Astrocyte of the spinal cord (primary cell): ENCODE measurements at places on chromosomes 4 and X.
A peak's percentile ranks its signal among the peaks of the same experiment; 100 is the strongest.

DNA sequence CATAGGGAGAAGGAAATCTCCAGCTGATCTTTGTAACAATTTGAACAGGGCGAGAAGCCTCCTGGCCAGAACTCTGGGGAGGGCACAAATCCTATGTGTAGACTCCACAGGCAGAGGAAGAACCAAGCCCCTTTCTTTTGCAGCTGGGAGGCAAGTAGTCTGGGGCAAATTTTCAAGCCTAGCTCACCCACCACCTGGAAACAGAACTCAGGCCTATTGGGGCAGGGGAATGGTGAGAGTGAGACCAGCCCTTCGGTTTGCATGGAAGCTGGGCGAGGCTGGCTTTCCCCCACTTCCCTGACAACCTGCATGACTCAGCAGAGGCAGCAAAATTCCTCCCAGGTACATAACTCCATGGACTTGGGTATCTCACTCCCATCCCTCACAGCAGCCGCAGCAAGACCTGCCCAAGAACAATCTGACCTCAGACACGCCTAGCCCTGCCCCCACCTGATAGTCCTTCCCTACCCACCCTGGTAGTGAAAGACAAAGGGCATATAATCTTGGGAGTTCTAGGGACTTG is 138.2 kb downstream of the EMCN start:
- no peak for DNase-seq

DNA sequence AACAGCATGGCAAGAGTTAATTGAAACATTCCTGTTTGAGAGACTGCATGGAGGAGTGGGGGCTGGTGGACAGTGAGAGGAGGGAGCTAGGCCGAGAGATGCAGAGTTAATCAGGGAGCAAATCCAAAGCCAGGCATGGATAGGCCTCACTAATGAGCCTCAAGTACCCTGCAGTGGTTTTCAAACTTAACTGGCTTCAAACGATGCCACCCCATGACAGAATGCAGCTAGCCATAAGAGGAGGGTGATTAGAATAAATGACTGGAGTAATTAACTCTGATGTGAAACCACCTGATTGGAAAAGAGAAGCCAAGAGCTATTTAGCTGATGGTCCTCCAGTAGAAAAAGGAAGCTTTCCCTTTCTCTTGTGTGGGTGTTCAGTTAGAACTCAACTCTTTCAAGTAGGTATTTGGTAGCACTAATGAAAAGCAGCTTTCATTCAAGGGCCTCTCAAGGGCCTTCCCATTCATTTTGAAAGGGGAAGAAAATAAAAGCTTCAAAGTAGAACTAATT is 215.4 kb upstream of the MAB21L2 start:
- DNase-seq, result no peak

GRCh38 chr4:111269439-111269838 is 646.6 kb upstream of the PITX2 start:
- no peak for DNase-seq

GRCh38 chr4:111066887-111067286 is 444.0 kb upstream of the PITX2 start:
- DNase-seq, result peak; percentile 42

- DNase-seq, result no peak
Observed at GRCh38 chr4:136457004-136457403, 1075.3 kb downstream of the PCDH18 start.

DNA sequence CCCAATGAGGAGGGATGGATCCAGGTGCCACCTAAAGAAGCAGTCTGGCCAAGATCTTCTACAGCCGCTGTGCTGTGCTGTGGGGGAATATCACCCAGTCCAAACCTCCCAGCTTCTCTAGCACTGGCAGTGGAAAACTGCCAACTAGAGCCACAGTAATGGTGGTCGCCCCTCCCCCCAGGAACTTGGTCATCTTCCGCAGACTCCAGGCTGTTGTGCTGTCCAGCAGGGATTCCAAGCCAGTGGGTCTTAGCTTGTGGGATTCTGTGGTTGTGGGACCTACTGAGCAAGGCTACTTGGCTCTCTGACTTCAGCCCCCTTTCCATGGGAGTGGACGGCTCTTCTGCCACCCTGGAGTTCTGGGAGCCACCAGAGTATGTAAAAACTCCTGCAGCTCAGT is 18.2 kb downstream of the GPRASP1 start:
- peak; percentile 40 for DNase-seq

GRCh38 chr4:73844345-73844744 is 7.9 kb downstream of the CXCL6 start:
- peak; percentile 51 for DNase-seq

DNA sequence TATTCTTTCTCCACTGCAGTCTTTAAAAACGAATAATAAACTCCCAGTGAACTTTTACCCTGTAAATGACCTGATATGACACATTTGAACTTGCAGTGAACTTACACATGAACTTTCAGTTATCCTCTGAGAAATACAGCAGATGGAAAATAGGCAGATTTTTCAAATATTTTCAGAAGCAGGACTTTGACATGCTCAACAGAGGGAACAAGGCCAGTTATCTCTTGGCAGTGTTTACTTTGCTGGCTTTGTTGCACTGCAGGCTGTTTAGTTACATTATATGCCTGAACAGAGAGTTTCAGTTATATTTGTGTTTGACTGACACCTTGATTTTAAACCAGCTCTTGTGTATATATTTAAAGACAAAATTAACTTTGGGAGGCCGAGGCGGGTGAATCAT is 47.6 kb upstream of the FGG start:
- DNase-seq, result no peak

- DNase-seq, result no peak
Observed at GRCh38 chr4:14083150-14083549, 455.6 kb upstream of the BOD1L1 start.

GRCh38 chrX:30589146-30589888 is 11.8 kb upstream of the TASL start:
- no peak for DNase-seq

- DNase-seq, result no peak
Observed at GRCh38 chrX:34893741-34894140, 48.9 kb upstream of the FAM47B start.

GRCh38 chr4:93495346-93495745 is 333.2 kb upstream of the ATOH1 start:
- no peak for DNase-seq

DNA sequence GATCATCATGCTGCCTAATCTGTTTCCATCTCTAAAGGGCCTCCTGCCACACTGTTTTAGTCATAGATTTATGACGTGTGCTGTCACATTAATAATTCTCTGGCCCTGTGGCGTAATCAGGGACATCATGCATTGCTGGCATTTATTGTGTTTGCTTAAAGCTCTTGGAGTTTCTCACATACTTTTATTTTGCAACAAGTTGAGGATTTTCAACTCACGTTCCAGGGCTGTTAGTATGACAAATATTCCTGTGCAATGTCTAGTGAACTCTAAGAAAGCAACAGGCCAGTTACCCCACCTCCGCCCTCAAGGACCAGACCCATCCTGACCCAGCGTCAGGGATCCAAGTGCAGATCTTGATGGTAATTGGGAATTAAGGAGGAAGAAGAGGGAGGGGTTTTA is 7.8 kb upstream of the PIGA start:
- no peak for DNase-seq

- DNase-seq, result no peak
Observed at GRCh38 chr4:123232439-123232838, 164.2 kb upstream of the SPRY1 start.

DNA sequence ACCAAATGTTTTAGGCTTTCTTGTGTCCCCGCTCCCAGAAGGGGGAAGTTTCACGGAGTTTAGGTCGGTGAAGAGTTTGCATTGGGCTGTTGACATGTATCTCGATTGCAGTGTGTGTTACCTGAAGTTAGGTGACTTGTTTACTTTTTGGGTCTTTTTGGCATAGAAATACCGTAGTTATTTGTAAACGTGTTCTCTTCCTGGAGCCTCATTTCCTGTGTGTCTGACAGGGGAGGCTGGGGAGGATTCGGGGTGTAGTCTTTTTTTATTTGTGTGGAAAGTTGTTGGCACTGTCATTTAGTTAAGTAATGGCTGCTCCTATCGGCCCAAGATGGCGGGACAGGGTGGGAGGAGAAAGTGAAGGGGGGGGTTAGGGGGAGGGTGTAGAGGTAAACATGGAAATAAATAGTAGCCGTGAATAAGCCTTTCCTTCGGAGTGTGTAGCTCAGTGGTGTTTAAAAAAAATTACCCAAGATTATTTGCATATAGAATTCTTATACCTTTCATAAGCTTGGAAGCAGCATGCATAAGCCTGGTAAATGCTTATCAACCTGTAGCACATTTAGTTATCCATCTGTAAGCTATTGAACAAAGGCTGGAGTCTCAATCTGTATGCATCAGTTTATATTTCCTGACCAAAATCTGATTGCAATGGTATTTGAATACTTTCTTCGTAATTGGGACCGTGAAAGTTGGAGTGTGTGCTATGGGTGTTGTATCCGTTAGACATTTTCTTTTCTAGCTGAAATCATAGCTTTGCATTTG is 1.6 kb downstream of the KDM6A start:
- DNase-seq, result peak; percentile 57

- peak; percentile 56 for DNase-seq
Observed at GRCh38 chrX:45758738-45759397, 558.2 kb upstream of the DIPK2B start.

DNA sequence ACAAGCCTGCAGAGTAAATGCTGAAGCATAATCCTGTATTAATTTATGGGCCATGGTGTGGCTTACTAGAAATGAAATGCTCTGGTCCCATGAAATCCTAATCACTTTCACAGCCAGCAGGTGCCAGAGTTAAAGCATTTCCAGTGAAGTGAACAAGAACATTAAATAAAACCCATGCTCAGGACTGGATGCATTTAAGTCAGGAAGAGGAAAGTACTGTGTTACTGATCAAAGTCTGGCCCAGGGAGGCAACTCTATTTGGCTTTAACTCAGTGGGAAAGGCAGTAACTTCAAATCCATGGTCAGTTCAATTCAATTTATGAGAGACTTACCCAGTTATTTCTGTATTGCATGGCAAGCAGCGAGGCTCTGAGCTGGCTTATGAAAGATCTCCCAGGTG is 29.2 kb downstream of the AGA start:
- DNase-seq, result no peak

DNA sequence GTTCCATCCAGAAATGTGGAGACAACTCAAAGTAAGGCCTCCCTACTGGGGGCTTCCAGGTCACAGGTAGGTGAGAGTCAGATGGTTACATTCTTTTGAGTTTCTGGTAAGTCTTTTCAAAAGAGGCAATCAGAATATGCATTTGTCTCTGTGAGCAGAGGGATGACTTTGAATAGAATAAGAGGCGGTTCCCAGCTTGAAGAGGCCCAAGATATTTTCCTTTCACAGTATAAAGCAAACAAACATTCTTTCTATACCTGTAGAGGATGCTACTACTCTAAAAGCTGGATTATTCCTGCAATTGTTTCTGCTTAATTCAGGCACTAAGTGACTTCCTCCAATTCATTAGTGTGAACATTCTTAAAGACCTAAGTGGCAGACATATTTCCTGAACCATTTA is 44.4 kb downstream of the DIAPH2 start:
- DNase-seq, result no peak

DNA sequence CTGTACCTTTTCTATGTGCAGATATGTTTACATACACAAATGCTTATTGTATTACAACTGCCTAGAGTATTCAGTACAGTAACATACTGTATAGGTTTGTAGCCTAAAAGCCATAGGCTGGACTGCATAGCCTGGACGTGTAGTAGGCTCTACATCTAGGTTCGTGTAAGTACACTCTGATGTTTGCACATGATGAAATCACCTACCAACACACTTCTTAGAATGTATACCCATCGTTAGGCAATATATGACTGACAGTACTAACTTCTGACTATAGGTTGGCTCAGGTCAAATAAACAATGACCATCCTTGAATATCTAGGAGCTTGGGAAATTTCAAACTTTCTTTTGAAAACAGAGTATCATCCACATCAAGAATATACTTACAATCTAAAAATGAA is 139.0 kb downstream of the CORIN start:
- DNase-seq, result no peak

DNA sequence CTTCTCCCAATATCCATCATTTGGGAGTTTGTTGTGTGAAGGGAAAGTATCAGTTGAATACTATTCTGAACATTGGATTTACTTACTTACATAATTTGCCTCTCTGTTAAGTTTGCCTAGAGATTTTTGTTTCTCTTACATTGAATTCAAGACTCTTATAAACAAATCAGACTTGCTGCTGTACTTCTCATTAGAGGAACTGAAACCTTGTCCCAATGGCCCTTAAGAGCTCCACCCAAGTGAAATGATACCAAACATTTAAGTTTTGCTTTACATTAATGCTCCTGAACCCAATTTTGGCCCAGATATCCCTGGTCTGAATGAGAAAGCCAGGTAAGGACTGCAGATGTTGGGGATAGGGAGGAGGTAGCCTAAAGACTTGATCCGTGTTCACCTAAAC is 32.0 kb downstream of the HAND2 start:
- no peak for DNase-seq

DNA sequence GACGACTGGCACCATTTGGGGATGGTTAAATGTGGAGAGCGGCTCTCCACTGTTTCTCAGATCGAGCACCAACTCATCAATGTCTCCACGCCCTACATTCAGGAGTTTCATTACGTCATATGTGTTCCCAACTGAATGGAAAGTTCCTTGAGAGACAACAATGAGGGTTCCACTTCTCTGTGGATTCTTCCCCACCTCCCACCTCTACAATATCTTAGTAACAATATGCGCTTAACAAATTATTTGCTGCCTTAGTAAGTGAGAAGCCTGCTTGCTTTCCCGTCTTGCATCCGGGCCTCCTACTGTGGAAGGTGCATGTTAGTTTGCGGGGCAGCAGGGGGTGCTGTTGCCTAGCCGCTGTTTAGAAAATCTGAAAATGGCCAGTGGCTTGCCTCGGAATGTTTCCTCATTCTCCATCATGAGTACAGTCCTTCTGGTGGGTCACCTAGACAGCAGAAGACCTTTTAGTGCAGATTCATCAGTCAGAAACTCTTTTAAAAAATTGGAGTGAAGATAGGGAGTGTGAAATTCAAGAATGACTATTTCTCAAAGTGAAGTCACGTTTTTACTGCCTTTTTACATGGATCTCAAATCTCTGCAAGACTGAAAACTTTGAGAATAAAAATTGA is 55.7 kb downstream of the PHOX2B start:
- DNase-seq, result peak; percentile 57

- DNase-seq, result no peak
Observed at GRCh38 chr4:25859429-25860148, 3.2 kb downstream of the SEL1L3 start.

DNA sequence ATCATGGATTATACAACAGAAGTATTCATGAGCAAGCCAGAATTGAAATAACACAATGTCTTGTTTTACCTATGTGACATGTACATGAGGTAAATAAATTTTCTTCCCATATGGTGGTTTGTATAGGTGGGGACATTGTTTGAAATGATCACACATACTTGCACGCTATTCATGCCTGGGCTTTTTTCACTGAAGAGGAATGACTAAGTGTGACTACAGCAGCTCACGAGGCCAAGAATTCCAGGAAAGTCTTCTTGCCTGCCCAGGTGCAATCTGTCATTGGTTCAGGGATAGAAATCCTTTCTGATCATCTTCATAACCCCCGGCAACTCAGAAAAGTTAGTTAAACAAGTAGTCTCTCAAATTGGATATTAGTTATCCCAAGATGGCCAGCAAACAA is 36.3 kb upstream of the AREG start:
- no peak for DNase-seq

DNA sequence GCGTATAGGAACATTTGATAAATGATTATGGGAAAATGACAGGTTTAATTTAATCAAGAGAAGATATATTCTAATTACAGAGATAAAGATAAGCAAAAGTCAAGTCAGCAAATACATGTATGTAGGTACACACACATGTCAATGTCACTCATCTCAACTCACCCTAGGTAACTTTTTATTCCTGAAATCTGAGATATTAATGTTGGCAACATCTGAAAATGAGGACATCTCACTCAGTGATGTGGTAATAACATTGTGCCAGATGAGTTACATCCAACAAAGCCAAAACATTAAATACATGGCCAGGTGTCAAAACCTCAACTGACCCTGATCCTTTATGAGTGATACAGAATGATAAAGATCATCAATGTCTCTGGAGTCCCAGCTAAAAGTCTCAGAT is 363.3 kb upstream of the F9 start:
- DNase-seq, result no peak
